ENCODE measurements at places on chromosomes 16 and 17. TPM values are rescaled to one million over a fixed set of nuclear protein-coding genes. Genes with fewer than 3 reads are reported as not detected.

SDR42E1 gene
- 2.5 TPM for polyA plus RNA-seq

DNA sequence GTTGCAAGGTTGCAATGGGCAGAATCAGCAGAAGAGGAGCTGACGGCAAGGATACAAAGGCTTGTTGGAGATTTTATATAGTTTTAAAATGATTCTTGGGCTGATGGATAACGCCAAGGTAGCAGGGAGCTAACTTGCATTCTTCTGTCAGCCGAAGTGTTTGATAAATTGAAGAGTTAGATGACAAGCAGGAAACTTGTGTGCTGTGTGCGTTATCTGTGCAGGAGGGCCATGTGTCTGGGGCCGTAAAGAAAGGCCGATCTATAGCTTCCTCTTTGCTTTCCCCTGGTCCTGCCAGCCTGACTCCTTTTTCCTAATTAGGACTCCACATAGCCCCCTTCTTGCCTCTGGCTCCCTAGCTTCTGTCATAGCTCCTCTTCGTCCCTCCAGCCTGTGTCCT, 6.7 kb upstream of the WWOX start:
- no peaks in the 10 kb centered on the region for H3K4me1 ChIP-seq
- no peak for DNase-seq
- H3K27ac ChIP-seq: no peak overlapping the region
- no peaks in the 10 kb centered on the region for H3K36me3 ChIP-seq

DNA sequence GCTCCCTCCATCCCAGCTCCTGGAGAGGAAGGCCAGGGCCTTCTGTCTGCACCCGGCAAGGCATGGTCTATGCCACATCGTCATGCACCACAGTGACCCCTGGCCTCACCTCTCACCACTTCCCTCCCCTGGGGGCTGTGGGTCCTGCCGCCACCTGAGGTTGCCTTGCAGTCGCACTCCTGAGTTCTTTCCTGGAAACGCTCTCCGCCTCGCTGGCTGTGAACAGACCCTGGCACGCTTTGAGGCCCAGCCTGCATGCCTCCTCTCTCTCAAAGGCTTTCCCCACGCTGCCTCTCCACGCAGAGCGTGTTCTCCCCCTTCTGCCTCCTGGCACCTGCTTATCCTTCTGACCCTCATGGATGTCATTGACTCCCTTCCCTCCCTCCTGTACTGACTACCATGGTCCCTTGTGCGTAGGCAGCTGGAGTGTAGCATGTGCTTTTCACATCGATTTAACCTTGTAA, 45.4 kb downstream of the SEC14L1 start:
- no peaks in the 10 kb centered on the region for H3K27me3 ChIP-seq
- H3K27ac ChIP-seq: no peak overlapping the region
- peaks cover 37% of the 10 kb centered on the region for H3K4me1 ChIP-seq
- no peak for DNase-seq
- H3K4me3 ChIP-seq: no peak overlapping the region

DNA sequence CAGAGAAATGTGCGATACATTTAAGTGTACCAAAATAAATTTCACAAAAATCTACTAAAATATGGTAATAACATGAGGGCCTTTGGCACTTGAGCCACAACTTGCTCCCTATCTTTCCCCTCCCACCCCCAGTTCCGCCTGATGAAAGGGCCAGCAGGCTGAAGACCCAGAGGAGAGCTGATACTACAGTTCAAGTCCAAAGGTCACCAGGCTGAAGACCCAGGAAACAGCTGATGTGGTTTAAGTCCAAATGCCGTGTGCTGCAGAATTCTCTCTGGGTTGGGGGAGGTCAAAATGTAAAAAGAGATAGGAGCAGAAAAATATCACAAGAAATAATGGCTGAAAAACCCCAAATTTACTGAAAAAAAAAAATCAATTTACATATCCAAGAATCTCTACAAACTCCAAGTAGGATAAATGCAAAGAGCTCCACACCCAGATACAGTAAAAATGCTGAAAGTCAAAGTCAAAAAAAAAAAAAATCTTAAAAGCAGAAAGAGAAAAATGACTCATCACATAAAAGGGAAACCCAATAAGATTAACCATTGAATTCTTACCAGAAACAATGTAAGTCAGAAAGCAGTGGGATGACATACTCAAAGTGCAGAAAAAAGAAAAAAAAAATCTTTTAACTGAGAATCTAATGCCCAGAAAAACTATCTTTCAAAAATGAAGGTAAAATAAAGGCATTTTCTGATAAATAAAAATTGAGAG, 452.1 kb upstream of the ASIC2 start:
- no peak for DNase-seq
- H3K4me3 ChIP-seq: no peak overlapping the region
- no peak overlapping the region for H3K27ac ChIP-seq
- no peaks in the 10 kb centered on the region for H3K4me1 ChIP-seq
- H3K27me3 ChIP-seq: no peaks in the 10 kb centered on the region

FSCN2 gene
- polyA plus RNA-seq: 15.3 TPM

DNA sequence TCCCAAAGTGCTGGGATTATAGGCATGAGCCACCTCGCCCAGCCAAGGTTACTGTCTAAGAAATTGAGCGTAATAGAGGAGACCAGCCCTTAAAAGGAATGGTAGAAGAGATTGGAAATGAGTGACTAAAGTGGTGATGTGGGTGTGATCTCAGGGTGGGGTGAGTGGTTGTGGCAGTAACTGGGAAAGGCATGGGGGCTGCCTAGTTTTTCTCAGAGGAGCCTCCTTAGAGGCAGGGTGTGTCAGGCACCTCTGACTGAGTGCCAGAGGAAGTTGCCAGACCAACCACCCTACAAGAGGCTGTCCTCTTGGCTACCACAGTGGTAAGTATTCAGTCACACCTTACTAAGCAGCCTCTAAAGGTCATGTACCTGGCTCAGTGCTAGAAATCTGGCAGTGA, 8.9 kb downstream of the DUS2 start:
- H3K4me1 ChIP-seq: no peaks in the 10 kb centered on the region
- H3K4me3 ChIP-seq: no peak overlapping the region
- no peak for DNase-seq
- H3K36me3 ChIP-seq: no peaks in the 10 kb centered on the region

DERL2 gene
- polyA plus RNA-seq: 67.2 TPM
